Activated CD4-positive, alpha-beta T cell treated with anti-CD3 and anti-CD28 coated beads, Interleukin-10, Interleukin-2, amounts not matched to agents 100 ng/mL and 50 ng/mL, durations not matched to agents 16 hours and 8 hours (primary cell): ENCODE measurements at places on chromosomes 2 and 18.

DNA sequence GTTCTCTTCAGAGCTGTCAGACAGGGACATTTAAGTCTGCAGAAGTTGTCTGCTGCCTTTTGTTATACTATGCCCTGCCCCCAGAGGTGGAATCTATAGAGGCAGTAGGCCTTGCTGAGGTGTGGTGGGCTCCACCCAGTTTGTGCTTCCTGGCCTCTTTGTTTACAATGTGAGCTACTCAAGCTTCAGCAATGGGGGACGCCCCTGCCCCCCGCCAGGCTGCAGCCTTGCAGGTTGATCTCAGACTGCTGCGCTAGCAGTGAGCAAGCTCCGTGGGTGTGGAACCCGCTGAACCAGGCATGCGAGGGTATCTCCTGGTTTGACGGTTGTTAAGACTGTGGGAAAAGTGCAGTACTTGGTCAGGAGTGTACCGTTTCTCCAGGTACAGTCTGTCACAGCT, 24.0 kb upstream of the PAIP2B start:
- DNase-seq = no peak

- DNase-seq = no peak
Measured at GRCh38 chr2:74632209-74632938, 15.8 kb downstream of the M1AP start.

GRCh38 chr2:58163913-58164312, 77.2 kb downstream of the FANCL start:
- DNase-seq = no peak

GRCh38 chr2:218859988-218860831, 605 bp downstream of the WNT6 start:
- no peak for DNase-seq

GRCh38 chr18:32613821-32614220, 143.1 kb upstream of the GAREM1 start:
- no peak for DNase-seq

GRCh38 chr2:18922276-18922675, 332.9 kb upstream of the NT5C1B start:
- no peak for DNase-seq

DNA sequence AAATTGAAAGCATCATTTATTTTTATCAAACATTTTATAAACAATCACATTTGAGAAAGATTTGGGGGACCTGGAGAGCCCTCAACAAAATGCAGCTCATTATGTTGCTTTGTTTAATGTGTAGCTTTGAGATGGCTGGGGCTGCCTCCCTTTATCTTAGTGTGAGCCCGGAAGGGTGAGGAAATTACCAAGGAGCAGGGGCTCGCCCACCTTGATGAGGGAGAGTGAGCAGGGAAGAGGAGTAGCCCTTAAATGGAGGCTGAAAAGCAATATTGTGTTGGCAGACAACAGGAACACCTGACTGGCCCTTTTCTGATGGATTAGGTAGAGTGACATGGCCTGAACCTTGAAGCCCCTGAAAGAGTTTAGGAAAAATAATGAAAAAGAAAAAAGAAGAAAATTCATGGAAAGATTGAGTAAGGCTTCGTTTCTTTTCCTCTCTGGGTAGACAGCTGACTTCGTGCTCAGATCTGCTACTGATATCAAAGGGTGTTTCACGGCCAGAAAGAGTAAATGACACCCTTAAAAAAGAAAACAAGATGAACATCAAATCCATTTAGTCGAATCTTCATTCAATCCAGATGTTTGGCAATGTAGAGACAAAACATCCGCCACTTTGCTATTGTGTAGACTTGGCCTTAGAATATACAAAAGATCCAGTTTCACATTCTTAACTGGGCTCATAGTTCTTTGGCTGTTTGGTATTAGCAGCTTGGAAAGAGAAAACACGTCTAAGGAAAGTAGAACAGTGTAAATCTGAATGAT, 206.5 kb upstream of the TCF4 start:
- no peak for DNase-seq

- DNase-seq = no peak
Measured at GRCh38 chr18:34594266-34594665, 115.8 kb upstream of the DTNA start.

DNA sequence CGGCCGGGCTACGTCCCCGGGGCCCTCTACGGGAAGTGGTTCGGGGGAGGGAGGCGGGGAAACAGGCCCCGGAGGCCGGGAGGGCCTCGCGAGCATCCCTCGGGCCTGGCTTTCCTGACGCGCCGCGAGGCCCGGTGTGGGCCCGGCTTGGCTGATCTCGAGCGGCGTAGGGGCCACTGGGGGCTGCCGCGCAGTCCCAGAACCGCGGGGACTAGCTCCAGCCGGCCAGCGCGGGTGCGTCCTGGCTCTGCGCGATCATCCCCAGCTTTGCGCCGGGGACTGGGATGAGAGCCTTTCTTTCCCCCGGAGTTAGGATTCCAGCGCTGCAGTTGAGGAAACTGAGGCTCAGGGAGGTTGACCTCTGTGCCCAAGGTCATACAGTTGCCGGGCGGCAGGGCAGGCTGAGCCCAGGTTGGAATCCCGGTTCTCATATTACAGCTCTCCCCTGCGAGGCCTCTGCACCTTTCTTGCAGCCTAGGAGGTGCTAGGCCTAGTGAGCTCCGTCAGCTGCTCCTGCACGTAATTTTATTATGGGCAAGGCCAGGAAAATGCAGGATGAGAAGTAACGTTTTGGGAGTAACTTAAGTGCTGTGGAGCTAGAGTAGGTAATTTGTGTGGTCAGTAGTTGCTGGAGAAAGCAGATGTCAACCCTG, 501 bp downstream of the LPIN1 start:
- DNase-seq = peak; percentile 44

DNA sequence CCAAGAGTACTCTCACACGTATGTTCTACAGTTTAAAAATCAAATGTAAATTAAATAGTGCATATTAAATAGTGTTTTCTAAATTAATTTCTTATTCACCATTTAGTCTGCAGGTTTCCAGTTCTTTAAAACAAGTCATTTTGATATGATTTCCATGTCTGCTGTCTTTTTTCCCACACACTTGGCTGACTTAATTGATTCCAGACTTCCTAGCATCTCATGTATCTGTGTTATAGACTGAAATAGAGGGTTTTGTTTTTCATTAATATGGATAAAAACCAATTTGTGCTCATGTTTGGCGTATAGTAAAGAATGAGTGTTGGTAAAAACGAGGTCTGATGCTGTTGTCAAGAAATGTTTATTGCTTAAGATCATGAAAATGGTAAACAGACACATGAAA, 104.3 kb downstream of the SRBD1 start:
- no peak for DNase-seq

DNA sequence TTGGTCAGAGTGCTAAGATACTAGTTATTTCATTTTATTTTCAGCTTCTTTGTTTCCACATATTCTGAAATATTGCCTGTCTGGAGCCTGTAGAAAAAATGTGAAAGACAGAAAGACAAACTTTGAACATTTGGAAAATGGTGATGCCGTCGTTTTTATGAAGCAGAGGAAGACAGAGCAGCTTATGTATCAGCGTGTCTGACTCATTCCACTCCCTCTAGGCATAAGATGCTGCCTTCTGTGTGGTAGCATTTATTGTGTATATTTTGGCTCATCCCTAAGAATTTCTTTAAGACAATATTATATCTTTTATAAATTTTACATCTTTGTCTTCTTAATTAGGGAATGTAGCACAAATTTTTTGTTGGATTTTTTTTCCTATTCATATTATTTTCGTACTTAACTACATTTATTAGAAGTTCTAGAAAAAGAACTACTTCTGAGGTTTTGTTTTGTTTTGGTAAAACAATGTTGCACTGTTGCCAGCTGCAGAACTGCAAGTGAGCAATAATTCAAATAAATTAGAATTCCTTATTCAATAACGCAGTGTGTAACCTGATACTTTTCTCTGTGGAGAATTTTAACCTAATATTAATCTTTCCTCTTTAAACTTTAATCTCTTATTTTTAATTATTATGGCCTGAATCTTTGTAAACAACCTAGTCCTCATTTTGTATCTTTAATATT, 300.4 kb downstream of the ZNF407 start:
- DNase-seq = peak; percentile 19

DNA sequence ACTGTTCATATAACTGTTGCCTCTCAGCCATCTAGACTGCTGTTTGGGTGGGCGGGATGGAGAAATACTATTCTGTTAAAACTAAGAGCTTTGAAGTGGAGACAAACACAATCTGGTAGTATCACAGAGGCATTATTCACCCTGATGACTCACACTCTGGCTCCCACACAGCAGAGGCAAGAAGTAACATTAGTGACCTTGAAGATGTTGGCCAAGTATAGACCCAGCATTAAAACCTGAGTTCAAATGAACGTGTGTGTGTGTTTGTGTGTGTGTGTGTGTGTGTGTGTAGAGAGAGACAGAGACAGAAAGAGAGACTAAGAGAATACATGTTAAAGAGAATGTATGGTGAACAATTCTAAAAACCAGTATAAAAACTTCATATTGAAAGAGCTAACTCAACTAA, 22.5 kb upstream of the ACVR1 start:
- DNase-seq = peak; percentile 84

- DNase-seq = no peak
Measured at GRCh38 chr2:55148269-55148668, 83.8 kb downstream of the CLHC1 start.

DNA sequence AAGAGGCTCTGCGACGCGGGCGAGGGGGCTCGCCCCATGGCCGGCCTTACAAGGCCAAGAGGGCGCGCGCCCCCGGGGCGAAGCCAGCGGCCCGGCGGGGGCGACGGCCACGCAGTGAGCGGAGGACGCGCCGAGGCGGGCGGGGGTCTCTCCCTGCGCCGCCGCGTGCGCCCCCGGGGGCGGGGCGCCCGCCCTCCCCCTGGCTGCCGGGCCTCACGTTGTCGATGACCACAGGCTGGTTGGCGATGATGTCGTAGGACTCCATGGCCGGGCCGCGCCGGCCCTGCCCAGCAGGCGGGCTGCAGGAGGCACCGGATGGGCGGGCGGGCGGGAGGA, 250 bp downstream of the ACTR1B start:
- DNase-seq = no peak

DNA sequence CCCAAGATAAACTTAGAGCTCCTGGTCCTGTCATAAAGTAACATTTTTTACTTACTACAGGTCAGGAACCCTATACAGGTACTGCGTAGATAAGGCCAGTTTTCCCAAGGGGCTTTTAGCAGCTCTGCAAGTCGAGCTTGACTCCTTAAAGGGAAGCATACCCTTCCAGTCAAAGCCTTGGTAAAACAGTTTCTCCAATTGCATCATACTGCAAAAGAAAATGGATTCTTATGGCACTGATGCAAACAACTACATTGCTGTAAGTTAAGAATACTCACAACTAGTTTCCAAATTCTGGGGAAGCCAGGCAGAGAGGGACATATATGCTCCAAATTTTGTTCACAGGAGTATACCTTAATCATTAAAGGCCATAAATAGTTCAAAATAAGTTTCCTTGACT, 31.0 kb downstream of the MYO3B start:
- no peak for DNase-seq

DNA sequence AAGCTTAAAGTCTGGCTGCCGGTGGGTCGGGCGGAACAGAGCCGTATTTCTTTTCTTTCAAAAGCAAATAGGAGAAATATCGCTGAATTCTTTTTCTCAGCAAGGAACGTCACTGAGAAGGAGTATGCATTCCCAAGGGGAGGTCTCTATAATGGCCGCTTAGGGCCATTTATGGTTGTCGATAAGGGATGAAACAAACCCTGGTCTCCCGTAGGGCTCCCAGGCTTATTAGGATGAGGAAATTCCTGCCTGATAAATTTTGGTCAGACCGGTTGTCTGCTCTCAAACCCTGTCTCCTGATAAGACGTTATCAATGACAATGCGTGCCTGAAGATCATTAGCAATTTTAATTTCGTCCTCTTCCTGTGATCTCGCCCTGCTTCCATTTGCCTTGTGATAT, 227.7 kb upstream of the ZEB2 start:
- DNase-seq = no peak

DNA sequence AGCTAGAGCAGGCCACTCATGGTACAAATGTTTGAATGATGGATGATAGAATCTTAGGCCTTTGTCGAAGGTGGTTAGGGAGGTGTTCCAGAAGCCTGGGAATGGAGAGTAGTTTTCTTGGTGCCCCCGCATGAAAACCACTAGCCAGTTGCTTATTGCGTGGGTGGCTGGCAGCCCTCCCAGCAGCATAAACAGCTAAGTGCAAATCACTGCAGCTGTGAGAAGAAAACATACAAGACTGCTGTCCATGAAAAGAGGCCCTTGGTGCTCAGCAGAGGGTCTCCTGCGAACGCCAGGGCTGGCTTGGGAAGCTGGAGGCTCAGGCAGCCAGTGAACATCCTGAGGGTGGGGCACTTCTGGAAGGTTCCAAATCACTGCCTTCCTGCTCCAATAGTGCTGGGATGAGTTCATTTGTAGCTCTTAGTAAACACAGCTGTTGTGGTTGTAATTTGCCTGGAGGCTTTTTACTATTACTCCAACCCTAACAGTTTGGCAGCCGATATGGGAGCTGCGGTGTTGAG, 118.8 kb downstream of the MGAT5 start:
- no peak for DNase-seq

- DNase-seq = no peak
Measured at GRCh38 chr2:96265349-96265839, 403 bp downstream of the TMEM127 start.

DNA sequence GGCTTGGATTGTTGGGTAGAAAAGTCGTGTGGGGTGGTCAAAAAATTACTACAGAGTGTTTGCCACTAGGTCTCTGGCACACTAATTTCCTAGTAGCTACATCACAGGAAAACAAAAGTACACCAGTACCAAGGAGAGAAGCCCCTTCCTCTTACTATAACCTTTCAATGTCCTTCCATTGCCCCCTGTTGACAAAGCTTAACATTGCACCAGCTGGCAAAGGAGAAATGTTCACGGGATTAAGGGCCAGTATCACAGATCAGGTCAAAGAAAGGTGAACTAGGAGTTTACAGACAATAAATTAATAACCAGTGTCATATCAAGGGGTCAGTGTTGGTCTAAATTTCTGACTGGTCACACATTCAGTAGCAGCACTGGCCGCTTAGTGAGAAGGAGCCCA, 1139.6 kb upstream of the FAM98A start:
- no peak for DNase-seq

- no peak for DNase-seq
Measured at GRCh38 chr2:105768961-105769452, 24.3 kb downstream of the NCK2 start.

GRCh38 chr2:150487537-150488429, at the start of gene RND3:
TSS of gene RND3 (minus strand) at chr2:150487667. CDS start at chr2:150487417, 250 bp downstream.
- DNase-seq = peak; percentile 70

GRCh38 chr18:73168236-73168635, 300.4 kb upstream of the NETO1 start:
- DNase-seq = no peak

- DNase-seq = no peak
Measured at GRCh38 chr2:127182626-127183458, 37.3 kb downstream of the CYP27C1 start.
